Foreskin fibroblast (primary cell): ENCODE measurements at places on chromosomes 6 and 20.

DNA sequence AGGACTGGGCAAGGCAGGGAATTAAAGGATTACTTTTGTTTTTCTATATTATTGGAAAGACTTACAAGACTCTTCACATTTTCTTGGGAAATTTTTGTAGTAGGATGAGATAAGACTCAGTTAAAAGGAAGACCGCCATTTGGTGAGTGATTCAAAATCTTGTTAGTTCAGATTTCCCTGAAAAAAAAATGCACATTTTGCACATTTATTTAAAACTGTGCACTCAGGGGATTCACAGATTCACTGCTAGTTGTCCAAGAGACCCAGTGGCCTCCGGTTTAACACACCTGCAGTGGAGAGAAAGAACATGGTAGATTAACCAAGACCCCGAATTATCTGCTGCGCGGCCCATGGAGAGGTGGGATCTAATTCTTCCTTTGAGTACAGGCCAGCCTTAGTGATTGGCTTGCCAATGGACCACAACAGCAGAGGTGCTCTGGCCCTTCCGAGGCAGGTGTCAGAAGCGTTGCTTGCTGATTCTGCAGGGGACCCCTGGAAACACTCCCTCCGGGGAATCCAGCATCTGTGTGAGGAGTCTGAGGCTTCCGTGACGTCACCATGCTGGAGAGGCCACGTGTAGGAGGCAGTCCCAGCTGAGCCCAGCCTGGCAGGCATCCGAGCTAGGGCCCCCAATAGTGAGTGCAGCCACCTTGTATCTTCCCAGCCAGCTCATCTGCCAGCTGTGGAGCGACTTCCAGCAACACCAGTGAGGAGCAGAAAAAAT, 68.9 kb downstream of the ZNF217 start:
- DNase-seq: no peak

DNA sequence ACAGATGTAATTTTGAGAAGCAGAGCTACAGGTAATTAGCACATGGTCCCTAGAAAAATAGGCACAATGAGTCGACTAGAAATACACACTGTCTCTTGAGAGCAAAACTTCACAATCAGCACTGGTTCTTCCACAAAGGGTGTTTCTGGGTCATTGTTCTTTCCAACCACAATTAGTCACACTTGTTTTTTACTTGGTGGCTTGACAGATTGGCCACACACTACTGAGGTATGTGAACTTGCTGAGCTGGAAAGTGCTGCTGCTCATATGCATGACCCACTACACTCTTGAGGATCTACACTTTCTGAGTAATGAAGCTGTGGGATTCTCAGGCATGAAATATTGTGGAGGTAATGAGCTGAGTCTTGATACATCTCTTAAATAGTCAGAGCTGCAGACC, 347.7 kb downstream of the BCKDHB start:
- peak; percentile 95 for DNase-seq

DNA sequence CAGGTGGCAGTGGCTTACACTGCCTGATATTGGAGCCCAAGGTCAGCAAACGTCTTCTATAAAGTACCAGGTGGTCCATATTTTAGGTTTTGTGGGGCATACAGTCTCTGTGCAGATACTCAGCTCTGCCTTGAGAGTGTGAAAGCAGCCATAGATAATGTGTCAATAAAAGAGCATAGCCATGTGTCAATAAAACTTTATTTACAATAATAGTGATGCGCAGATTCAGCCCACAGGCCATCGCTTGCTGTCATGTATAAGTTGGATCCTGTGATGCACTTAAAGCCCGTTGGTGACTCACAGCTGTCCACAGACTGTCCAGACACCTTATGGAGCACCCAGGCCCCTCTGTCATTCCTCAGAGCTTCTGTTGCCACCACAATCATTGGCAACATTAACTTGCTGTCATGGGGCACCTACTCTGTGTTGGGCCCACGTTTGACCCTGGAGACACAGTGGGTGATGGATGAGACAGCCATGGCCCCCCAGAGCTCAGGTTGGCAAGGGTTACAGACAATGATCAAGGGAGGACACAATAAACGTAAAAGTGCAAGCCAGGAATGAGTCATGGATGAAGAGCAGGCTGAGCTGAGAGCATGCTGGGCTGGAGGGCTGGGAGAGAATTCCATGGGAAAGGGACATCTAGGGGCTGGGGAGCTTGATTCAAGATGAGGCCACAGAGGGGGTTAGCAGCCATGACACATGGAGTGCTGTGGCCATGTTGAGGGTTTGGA, 173.6 kb downstream of the TAF4 start:
- no peak for DNase-seq

DNA sequence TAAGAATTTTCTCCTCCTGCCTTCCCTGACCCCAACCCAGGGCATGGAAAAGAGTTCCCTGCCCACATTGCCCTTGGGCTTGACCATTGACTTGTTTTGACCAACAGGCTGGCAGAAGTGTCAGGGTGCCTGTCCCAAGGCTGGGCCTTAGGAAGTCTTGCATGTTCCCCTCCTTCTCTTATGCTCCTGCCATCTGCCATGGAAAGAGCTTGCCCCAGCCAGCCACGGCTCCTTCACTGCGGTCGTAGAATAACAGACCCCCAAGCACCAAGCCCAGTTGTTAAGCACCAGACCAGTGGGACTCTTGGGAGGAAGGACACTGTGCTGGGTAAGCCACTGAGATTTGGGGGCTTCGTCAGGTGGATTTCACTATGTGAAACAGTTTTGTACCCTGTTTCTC, 53.6 kb downstream of the SNX5 start:
- DNase-seq: no peak

DNA sequence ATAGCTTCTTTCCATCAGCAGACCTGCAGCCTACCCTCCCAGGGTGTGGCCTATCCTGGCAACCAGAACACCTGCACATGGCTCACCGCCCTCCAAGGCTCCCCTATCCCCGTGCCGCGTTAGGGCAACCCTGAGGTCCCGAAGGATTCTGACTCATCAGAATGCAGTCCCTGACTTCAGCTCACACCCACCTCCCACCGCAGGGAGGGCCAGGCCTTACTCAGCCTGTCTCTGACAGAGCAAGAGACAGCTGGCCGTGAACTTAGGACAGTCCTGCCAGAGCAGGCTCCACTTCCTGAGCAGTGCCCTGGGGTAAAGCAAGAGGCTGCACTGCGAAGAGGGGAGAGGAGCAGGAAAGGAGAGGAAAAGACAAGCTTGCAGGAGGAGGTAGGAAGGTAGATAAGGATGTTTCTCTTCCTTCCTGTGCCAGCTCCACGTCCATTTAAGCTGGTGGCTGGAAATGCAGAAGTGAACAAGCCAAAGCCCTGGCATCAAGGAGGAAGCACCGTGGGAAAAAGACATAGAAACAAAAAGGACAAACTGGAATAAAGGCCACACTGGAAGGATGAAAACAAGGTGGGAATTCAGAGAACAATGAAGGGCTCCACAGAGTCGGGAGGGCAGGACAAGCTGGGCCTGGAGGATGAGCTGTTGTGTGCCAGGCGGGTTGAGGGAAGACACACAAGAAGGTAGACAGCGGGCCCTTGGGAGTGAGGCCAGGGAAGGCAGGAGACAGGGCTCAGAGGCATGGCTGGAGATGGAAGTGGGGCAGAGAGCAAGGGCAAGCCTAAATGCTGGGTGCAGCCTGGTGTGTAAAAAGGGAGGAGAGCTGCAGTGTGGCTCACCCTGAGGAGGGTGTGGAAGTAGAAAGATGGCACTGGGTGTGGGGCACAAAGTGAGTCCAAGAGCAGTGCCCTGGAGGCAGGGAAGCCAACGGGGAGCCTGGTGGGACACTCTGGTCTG, 102.7 kb downstream of the SLC23A2 start:
- DNase-seq: peak; percentile 38

GRCh38 chr20:51910321-51911050, 108.2 kb upstream of the SALL4 start:
- no peak for DNase-seq

DNA sequence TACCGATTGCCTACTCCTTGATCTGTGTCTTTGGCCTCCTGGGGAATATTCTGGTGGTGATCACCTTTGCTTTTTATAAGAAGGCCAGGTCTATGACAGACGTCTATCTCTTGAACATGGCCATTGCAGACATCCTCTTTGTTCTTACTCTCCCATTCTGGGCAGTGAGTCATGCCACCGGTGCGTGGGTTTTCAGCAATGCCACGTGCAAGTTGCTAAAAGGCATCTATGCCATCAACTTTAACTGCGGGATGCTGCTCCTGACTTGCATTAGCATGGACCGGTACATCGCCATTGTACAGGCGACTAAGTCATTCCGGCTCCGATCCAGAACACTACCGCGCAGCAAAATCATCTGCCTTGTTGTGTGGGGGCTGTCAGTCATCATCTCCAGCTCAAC, 13.5 kb downstream of the CCR6 start:
- no peak for DNase-seq

DNA sequence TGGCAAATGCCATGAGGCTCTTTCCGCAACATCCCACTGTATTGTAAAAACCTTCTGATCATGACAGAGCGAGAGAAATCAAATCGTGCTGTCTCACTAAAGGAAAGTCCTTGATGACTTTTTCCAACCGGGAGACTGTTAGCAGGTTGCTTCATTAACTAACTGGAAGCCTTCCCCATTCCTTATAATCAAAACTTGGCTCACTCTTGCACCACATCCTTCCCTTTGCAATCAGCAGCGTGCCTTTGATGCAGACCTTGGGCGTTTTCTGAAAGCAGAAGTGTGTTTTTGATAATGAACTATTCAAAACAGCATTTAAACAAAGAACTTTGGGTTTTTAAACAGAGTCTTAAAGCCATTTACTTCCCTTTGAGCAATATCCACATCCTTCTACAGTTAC, 96.2 kb upstream of the CNR1 start:
- no peak for DNase-seq

DNA sequence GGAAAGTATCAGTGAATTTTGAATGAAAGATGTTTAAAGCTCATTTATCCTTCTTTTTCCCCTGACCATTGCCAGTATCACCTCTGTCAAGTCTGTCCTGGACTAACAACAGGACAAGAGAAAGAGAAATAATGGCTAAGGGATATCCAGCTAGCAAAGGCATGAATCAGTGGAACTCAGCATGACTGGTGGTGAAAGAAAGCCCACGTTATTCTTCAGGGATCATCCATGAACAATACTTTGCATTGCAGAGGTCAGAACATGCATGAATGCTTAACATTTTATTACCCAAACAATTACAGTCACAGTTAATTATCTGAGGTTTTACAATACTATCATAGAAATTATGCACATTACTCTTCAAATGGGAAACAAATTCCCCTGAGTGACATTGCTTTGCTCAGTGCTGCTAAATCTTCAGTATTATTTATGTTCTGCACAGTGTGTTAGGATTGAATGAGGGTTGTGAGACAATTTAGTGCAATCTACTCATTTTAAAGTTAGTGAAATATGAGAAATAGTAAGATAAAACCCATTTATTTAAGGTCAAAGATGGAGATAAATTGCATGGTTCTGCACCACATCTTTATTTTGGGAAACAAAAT, 350.7 kb downstream of the KHDRBS2 start:
- no peak for DNase-seq

GRCh38 chr6:45461486-45461885, 83.8 kb upstream of the SUPT3H start:
- DNase-seq: no peak

DNA sequence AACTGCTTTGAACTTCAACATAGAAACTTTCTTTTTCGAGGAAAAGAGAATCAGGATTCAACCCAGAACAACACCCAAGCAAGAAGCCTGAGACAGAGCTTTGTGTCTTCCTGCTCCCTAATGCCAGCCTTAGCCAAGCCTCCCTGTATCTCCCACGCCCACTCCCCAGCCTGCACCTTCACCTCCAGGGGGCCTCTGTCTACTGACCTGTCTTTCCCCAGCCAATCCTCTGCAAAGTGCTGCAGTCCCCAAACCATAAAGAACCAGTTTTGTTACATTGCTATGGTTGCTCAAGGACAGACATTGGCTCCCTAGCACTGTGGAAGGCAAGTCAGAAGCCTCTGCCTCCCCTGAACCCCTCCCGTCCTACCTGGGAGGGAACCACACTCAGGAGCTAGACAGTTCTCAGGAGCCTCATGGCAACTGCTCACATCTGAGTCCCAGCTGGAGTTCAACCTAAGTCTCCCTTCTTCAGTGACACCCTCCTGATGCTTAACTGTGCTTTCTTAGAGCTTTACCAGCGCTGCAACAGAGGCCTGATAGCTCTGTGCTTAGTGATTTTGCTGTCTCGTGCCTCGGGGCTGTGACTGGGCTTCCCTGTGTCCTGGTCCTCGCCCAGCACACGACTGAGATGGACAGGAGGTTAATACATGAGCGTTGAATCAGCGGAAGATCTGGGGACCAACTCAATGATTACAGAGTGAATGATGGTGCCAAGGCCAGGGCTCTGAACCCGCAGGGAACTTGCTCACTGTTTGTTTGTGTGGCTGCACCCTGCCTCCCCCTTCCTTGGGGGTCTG, 101.5 kb upstream of the DUSP22 start:
- no peak for DNase-seq

- no peak for DNase-seq
These were observed 11.0 kb downstream of the PGM3 start for GRCh38 chr6:83182114-83182513.

GRCh38 chr20:60051911-60052310, 93.7 kb downstream of the CDH26 start:
- no peak for DNase-seq

DNA sequence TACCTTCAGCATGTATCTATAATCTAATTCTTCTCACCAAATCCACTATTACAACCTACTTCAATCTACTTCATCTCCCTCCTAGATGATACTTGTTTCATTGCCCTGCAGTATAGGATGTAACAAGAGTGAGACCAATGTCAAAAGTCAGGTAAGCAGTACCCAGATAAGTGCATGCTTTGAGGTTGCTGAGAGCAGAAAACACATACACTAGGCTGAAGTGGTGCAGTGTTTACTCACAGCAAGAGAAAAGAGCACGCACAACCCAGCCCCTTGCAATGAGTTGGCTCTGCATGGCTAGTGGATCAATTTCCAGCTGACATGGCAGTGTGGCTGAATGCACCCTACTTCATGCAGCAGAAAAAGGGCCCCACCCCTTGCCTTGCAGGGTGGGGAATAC, 199.9 kb downstream of the EPHA7 start:
- no peak for DNase-seq

DNA sequence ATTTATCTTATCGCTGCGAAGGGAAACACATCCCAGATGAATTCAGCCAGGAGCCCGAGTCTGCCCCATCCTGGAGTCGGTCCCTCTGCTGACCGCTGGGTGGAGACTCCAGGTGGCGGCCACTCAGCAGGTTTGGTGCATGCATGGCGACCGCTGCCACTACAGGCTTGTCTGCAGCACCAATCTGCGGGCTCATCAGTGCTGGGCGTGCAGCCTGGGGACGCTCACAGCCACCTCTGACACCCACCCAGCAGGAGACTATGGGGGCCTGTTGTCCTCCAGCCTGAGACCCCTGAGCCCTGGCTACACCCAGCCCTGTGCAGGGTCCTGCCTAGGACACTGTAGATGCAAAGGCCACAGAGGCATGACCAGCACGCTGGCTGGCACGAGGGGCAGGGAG, 40.5 kb upstream of the GATA5 start:
- no peak for DNase-seq
